ENCODE measurements at places on chromosomes 2 and 18.

- DNase-seq = peak; percentile 30
Measured at GRCh38 chr18:12838178-12838634, 45.8 kb downstream of the PTPN2 start.

- no peak for DNase-seq
Measured at GRCh38 chr18:525036-525797, 24.7 kb upstream of the COLEC12 start.

DNA sequence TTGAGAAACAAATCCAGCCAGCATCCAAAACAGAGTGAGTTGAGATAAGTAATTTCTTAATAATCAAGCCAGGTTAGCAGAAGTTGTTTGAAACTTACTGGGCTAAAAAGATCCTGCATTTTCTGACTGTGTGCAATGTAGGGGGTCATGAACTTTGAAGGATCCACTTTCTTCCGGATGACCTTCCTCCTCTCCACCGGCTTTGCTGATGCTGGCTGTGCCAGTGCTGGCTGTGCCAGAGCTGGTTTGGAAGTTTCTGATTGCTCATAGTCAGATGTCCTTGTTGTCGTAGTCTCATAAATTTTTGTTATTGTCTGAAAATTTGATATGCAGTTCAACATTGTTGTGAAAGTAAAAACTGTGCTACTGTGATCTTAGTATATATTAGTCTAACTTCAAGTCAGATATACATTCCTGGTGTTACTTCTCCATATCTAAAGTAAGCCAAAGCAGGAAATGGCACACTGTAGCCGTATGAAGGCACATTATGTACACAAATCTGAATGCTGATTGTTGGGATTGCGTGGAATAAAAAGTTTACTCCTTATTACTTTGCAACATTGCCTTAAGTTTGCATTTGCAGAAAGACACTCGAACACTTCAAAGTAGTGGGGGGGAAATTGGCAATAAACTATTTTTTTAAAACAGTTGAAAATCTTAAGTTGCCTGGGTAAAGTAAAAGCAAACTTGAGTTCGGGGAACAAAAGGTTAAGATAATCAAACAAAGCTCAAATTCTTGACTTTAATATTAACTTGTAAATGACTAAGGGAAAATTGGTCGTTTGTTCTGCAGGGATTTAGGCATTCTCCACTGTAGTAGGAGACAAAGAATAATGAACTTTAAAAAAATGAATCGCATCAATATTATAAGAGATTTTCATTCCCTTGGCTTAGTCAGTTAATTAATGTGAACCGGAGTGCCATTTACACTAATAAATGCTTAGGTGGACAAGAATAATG lies 6.4 kb downstream of the NEB start:
- DNase-seq = no peak

GRCh38 chr2:120396861-120397811 lies 51.2 kb downstream of the INHBB start:
- no peak for DNase-seq

DNA sequence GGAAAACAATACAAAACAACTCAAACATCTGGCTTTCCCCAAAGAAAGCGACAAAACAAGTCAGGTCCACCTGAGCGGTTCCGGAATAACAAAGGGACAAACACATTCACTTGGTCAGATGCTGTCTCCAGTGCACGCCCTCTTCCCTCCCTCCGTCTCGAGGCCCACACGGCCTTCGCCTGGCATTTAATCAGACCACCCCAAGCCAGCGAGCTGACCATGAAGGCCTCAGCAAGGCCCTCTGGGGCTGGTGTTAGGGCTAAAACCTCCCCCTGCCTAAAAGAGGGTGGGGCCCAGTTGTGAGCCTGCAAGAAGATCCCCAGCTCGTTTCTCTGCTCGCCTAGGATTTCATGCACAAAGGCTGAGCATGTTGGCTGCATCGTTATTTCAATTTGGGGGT lies 180.3 kb downstream of the EIPR1 start:
- DNase-seq = no peak

DNA sequence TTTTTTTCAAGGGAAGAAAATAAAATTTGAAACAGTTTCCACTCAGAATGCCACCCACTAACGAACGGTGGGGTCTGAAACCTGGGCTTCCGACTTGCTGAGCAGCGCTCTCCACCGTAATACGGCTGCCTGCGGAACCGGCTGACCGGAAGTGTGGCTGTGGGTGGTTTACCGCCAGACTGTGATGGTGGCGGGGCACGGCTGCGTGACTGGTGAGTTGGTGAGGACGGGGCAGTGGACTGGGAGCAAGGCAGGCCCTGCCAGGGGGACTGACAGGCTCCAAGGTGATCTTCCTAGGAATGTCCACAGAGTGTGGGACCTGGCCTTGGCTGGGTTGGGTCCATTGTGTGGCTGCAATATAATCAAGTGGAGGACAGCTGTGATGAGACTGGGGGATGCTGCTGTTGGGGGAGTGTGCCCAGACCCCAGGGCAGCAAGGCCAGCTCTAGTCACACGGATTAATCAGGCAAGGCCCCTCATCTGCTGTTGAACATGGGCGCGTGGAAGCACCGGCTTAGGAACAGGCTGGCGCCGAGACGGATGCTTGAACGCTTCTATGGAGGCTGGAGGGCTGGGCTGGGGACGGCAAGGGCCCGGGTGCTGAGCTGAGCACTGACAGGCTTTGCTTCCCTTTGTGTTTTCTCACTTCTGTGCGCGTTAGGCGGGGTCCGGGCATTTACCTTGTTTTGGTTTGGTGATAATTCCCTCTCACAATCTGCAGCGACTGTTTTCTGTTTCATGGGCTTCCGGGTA lies 357.7 kb upstream of the SPRED2 start:
- no peak for DNase-seq

DNA sequence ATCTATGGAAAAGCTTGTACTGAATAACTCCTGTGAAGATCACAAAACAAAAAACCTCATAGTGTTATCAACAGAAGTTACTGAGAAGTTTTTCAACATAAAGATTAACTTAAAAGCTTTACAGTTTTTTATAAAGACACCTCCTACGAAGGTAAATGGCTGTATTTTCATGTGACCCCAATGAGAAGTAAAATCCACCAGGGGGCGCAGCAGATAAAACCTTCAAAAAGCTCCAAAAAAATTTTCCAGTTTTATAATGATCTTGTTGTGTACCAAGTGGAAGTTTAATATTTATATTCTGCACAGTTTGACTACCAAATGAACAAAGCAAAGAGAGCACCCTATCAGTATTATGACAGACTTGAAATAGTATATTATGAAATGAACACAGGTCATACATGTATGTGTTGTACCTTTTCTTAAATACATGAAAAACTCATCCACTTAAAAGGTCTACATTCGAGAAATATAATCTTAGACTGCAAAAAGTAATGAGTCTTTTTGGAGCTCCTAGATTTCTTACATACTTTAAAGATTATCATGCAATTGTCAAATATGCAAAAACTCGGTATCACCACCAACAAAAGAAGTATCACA lies 38.5 kb downstream of the PNO1 start:
- no peak for DNase-seq

GRCh38 chr18:9086624-9087023 lies 15.9 kb upstream of the NDUFV2 start:
- DNase-seq = no peak

- no peak for DNase-seq
Measured at GRCh38 chr2:202261531-202261930, 4.0 kb upstream of the NOP58 start.

DNA sequence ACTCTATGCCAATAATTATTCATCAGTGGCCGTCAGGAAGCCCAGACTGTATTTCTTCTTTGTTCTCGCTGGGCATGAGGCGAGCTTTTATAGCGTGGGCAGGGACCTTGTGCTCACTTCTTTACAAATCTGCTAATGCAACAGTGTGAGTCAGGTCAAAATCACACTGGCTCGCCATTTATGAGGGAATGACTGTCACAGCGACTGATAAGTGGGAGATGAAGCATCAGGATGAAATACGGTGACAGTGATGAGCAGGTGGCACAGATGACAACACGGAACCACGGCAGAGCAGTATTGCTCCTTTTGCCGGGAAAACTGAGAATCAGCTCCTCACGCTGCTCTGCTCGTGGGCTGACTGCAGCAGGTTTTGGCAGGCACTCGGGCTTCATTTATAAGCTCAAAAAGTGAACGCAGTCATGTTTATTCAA lies 20.5 kb downstream of the TYMS start:
- DNase-seq = no peak

DNA sequence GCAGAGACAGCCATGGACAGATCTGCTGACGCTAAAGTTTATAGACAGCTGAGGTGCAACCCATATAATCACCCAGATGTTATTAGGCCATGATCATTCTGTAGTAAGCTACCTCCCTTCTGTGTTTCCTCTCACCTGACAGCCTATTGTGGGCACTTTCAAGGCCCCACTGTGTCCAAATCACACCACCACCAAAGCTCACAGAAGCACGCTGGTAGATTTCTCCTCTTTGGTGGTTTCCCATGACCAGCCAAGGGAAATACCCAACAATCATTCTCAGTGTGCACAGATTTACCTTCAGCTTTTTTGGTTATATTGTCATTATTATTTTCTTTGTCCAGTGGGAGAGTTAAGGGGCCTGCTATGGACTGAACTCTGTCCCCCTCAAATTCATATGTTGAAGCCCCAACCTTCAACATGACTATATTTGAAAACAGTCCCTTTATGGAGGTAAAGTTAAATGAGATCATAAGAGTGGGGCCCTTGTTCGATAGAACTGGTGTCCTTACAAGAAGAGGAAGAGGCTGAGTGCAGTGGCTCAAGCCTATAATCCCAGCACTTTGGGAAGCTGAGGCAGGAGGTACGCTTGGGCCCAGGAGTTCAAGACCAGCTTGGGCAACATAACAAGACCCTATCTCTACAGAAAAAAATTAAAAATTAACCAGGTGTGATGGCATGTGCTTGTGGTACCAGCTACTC lies 74.0 kb upstream of the MSH6 start:
- DNase-seq = no peak

DNA sequence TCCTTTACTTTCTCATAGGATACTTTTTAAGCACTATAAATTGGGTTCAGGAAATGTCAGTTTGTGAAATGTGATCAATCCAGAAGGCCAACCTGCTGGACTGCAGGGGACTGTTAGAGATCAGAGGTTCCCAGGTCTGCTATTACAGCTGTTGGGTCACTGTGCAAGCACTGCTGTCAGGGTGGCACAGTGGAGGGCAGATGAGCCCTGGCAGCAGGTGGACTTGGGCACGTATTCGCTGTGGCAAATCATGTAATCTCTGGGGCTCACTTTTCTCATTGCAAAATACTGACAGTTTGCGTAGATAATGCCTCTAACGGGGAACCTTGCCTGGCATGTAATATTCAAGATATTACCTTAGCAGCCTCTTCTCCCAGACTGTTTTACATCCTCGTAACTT lies 18.1 kb downstream of the RAB31 start:
- DNase-seq = no peak

DNA sequence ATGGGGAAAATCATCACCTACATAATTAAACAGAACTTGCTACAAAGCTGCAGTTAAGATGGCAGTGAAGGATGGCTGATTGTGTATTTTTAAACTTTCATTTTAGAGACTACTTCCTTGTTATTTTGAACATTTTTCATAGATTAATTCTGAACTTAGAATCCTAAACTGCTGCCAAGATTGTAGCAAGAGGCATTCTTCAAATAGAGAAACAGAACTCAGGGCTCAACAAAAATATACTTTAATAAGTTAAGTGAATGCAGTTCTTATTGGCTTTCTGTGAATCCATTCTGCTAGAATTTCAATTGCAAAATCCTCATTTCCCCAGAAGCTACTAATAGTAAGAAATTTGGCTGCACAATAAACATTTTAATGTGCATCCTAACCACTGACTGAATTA lies 160.3 kb downstream of the L3MBTL4 start:
- DNase-seq = no peak

GRCh38 chr18:24766376-24766775 lies 305.9 kb downstream of the HRH4 start:
- DNase-seq = no peak

GRCh38 chr2:22826703-22827102 lies 558.3 kb upstream of the KLHL29 start:
- no peak for DNase-seq

- DNase-seq = no peak
Measured at GRCh38 chr2:83630351-83630750, 828.7 kb downstream of the SUCLG1 start.

DNA sequence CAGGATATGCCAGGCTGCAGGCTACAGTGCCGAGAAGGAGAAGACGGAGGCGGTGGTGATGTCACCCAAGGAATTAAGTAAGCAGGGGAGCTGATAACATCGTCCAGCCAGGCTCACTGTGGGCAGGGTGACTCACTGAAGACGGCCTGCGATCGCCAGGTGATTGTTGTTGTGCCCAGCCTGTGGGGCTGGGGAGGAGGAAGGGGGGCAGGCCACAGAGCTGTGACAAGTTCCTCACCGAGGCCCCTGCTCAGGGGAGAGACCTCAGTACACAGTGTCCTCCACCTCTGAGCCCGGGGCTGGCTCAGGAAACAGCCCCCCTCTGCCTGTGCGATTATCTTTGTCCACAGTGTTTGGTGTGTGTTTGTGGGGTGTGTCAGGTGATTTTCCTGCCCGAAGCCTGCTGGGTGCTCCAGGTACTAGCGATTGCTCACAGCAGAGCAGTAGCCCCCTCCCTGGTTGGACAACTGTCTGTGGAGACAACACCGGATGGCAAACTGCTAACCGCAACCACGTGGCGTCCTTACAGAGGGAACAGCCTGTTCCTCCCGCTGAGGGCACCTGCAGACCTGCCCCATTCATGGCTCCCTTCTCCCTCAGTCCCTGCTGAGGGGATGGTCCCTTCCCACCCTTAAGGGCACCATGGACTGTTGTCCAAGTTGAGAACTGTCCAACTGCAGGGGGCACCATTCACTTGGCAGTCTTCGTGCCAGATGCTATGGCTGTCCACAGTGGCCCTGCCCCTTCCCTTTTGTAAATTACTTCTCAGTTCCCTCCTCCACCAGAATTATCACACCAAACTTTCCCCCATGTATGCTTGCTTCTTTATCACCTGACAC lies 95.1 kb downstream of the ZFP36L2 start:
- peak; percentile 38 for DNase-seq

DNA sequence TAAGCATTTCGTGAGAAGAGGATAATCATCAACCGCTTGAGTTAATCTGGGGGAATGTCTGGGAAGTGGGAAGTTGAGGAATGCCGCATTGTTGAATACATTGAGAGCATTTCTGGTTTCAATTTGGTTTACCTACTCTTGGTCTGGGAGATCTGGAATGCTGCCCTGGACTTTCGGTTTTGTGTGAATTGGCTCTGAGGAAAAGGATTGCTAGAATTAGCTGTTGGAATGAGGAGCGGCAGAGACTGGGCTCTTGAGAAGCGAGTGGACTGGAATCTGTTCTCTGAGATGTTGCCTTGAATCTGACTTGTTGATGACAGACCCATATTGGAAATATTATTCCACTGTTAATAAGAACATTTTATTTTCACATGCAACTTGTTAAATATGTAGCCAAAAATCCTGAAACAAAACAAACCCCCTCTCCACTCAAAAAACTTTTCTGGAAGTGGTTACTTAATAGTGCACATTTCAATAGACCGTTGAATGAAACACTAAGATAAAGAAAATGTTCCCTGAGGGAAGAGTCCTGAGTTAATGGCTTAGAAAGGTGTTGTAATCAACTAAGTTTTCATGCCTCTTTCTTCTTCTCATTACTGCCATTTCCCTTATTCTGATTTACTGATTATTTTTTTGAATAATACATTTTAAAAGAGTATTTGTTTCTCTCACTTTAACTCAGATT lies 50.8 kb downstream of the PTPRM start:
- peak; percentile 42 for DNase-seq

- DNase-seq = no peak
Measured at GRCh38 chr2:216827073-216827720, 32.7 kb downstream of the TNP1 start.

GRCh38 chr2:216690853-216691741 lies 4.3 kb downstream of the IGFBP5 start:
- peak; percentile 83 for DNase-seq

GRCh38 chr18:9771261-9771976 lies 63.3 kb downstream of the RAB31 start:
- DNase-seq = peak; percentile 86
